Left kidney (tissue), 8 donors: ENCODE measurements at places on chromosomes 7 and 10. TPM values are rescaled to one million over a fixed set of nuclear protein-coding genes. Genes with fewer than 3 reads are reported as not detected.

Gene TMEM176A
- 90.9 TPM for polyA plus RNA-seq

Gene MMRN2
- polyA plus RNA-seq, result 23.7 TPM

Gene NKX2-3
- polyA plus RNA-seq, result not detected

Gene SPDYE8
- polyA plus RNA-seq, result 1.1 TPM

Gene SDK1
- polyA plus RNA-seq, result 7.1 TPM

Gene TLX1
- not detected for polyA plus RNA-seq

Gene NCF1
- polyA plus RNA-seq, result 1.2 TPM

Gene IMMP2L
- polyA plus RNA-seq, result 41.8 TPM

Gene ARHGEF35
- polyA plus RNA-seq, result 24.0 TPM

Gene MLLT10
- 56.9 TPM for polyA plus RNA-seq

Gene KLLN
- 1.5 TPM for polyA plus RNA-seq

Gene COL13A1
- polyA plus RNA-seq, result 25.8 TPM

Gene TMEM176B
- polyA plus RNA-seq, result 78.4 TPM

Gene METTL27
- polyA plus RNA-seq, result 5.1 TPM

Gene SPDYE16
- 6.2 TPM for polyA plus RNA-seq

Gene NUTM2E
- polyA plus RNA-seq, result 0.18 TPM

Gene TMEM236
- 0.37 TPM for polyA plus RNA-seq

Gene HKDC1
- polyA plus RNA-seq, result 15.3 TPM

Gene RABGEF1
- polyA plus RNA-seq, result 38.1 TPM

Gene CYREN
- 66.8 TPM for polyA plus RNA-seq

Gene FBXO24
- polyA plus RNA-seq, result 2.6 TPM

Gene CCDC186
- polyA plus RNA-seq, result 33.9 TPM

Gene FANK1
- 13.1 TPM for polyA plus RNA-seq

Gene ATG9B
- polyA plus RNA-seq, result 3.0 TPM

Gene PRF1
- 0.20 TPM for polyA plus RNA-seq

Gene SEMA4G
- 63.0 TPM for polyA plus RNA-seq

Gene HSPA12A
- 51.3 TPM for polyA plus RNA-seq

Gene CHRM2
- polyA plus RNA-seq, result 4.2 TPM

Gene CDC123
- polyA plus RNA-seq, result 132 TPM

Gene ZNF92
- polyA plus RNA-seq, result 26.5 TPM

Gene NXPH1
- polyA plus RNA-seq, result 0.25 TPM

Gene MAGI2
- polyA plus RNA-seq, result 37.2 TPM

Gene OR2A5
- polyA plus RNA-seq, result 0.18 TPM

Gene ZNF511
- polyA plus RNA-seq, result 30.7 TPM

Gene TFAM
- 77.9 TPM for polyA plus RNA-seq

Gene SPDYE2B
- polyA plus RNA-seq, result 3.8 TPM

Gene SMARCD3
- 80.6 TPM for polyA plus RNA-seq

Gene CHAT
- 0.13 TPM for polyA plus RNA-seq

Gene SPAM1
- polyA plus RNA-seq, result 0.10 TPM

Gene ZP3
- 3.3 TPM for polyA plus RNA-seq

Gene CALHM3
- not detected for polyA plus RNA-seq

Gene NFKB2
- polyA plus RNA-seq, result 17.2 TPM

Gene TSPAN12
- 188 TPM for polyA plus RNA-seq

Gene PRPS1L1
- polyA plus RNA-seq, result not detected

Gene ORC5
- 29.2 TPM for polyA plus RNA-seq

Gene KLF14
- polyA plus RNA-seq, result 0.76 TPM

Gene MCM7
- polyA plus RNA-seq, result 177 TPM

Gene OR2A12
- polyA plus RNA-seq, result 0.05 TPM

Gene TUBB8
- polyA plus RNA-seq, result 1.1 TPM

Gene CFAP43
- 39.1 TPM for polyA plus RNA-seq

Gene GIMAP1
- 2.4 TPM for polyA plus RNA-seq

Gene OR2A42
- polyA plus RNA-seq, result 1.8 TPM
